ENCODE measurements at places on chromosomes 4 and X.

GRCh38 chrX:13691841-13692371 lies 3.0 kb downstream of the RAB9A start:
- DNase-seq = peak; percentile 20

DNA sequence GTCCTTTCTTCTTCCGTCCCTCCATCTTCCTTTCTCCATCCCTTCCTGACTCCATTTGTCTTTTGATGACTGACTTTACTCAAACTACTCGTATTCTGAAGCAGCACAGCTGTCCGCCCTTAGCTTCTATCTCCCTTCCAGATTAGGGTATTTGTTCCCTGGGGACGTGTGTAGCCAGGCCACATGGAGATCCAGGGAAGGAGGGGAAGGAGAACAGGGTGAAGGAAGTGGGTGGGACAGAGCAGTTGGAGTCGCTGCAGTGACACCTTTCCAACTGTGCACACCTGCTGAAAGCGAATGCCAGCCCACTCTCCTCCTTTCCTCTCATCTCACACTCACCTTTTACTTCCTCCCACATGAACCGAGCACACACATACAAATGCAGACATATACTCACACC lies 323.8 kb downstream of the DCTD start:
- no peak for DNase-seq

DNA sequence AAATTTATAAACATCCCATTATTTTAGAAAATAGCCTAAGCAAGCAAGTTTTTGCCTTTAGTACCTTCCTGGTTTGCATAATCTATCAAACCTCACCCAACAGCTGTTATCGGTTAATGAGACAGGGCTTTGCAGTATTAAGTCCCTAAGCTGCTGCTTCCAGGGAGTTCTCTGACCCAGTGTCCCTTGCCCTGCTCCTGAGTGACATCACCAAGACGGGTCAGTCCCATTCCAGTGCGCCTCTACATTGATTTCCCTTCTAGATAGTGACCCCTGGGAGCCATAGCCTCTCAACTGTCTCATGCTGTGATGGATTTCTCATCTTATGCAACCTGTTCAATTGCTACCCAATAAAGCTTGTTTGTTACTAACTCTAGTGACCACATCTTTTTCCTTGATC lies 410.4 kb downstream of the SPOCK3 start:
- no peak for DNase-seq

- DNase-seq = no peak
These were observed 40.8 kb upstream of the FOXR2 start for GRCh38 chrX:55582447-55582846.
